Activated B cell treated with CpG ODN at 0.5 μM for 24 hours (primary cell): ENCODE measurements at places on chromosomes 12 and 14.

- DNase-seq, result no peak
Observed at GRCh38 chr14:51081209-51081608, 13.7 kb downstream of the TRIM9 start.

DNA sequence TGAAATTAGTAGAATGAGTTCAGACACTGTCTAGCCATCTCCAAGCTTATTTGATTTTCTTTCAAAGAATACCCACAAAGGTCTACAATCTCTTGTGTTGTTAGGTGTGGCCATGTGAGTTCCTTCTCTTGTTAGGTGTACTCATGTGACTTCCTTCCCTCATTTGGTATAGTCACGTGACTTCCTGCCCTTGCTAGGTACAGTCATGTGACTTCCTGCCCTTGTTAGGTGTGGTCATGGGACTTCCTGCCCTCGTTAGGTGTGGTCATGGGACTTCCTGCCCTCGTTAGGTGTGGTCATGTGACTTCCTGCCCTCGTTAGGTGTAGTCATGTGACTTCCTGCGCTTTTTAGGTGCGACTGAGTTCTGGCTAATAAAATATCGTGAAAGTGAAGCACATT lies 179.6 kb downstream of the TMX1 start:
- no peak for DNase-seq

DNA sequence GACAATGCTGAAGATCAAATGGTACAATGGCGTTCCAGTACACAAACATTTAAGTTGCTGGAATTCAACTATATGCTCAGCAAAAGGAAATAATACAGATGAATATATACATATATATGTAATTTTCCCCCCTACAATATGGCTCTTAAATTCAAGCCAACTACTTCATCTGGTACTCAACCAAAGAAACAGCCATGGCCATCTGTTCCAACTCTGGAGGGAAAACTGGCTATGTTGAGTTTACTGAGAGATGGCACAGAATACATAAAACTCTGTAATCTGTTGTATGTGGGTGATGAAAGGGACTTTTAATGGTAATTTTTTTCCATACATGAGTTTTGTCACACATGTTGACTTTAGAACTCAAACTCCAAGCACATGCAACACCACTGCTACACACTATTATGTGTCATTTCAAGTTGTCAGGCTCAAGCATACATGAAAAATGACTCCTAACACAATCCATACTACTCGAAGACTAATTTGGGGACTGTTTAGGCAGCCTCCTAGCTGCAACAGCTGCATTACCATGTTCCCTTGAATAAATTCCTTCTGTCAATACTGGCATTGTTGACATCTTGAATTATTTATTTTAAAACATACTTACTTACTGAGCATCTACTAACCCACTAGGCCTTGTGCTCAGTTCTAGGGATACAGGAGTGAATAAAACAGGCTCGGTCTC lies 38.2 kb upstream of the MAP3K9 start:
- no peak for DNase-seq

DNA sequence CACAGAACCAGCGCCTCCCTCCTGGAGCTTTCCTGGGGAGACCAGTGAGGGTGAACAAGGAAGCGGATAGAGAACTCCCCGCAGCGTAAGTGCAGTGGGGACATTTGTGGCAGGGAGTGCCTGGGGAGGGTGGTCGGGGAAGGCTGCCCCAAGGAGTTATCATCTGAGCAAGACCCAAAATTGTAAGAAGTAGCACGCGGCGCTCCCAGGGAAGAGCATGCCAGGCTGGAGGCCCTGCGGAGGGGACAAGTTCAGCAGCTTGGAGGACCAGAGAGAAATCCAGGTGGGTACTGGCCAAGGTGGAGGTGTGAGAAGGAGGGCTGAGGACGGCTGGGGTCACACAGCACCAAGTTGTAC lies 46.2 kb upstream of the RIMBP2 start:
- no peak for DNase-seq

GRCh38 chr12:17992002-17992656 lies 97.9 kb downstream of the RERGL start:
- no peak for DNase-seq

GRCh38 chr12:71517145-71517846 lies 77.7 kb downstream of the LGR5 start:
- DNase-seq, result no peak
